ENCODE measurements at places on chromosomes 11 and 22. TPM values are rescaled to one million over a fixed set of nuclear protein-coding genes. Genes with fewer than 3 reads are reported as not detected.

Gene CHKA
- 57.1 TPM for total RNA-seq

DNA sequence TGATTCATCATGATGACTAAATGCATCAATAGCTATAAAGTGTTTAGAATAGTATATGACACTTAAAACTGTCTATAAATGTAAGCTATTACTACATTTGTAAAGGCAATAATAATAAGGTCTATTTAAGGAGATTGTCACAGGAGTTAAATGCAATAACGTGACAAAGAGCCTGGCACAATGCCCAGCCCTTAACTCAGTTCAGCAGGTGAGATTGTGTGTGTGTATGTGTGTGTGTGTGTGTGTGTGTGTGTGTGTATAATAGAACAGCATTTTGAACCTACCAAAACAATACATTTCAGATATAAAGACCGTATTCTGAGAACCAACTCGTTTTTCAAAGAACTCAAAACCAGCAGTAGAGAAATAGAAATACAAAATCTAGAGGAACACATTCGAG, 177.5 kb downstream of the MYO18B start:
- no peak for DNase-seq
- no peaks in the 10 kb centered on the region for H3K4me1 ChIP-seq
- no peaks in the 10 kb centered on the region for H3K36me3 ChIP-seq

GRCh38 chr11:72102162-72102561, 935 bp downstream of the LAMTOR1 start:
- no peak for DNase-seq
- H3K27me3 ChIP-seq: no peaks in the 10 kb centered on the region
- peaks cover 11% of the 10 kb centered on the region for H3K4me1 ChIP-seq
- H3K4me3 ChIP-seq: peak overlapping the region; percentile 77
- no peaks in the 10 kb centered on the region for H3K36me3 ChIP-seq

- no peak overlapping the region for H3K4me3 ChIP-seq
- no peaks in the 10 kb centered on the region for H3K27me3 ChIP-seq
- H3K27ac ChIP-seq: no peak overlapping the region
- no peaks in the 10 kb centered on the region for H3K4me1 ChIP-seq
These were observed 620.9 kb upstream of the CADM1 start for GRCh38 chr11:116124922-116125714.

GRCh38 chr11:109894242-109894641, 198.9 kb upstream of the ZC3H12C start:
- no peak overlapping the region for H3K27ac ChIP-seq
- H3K4me3 ChIP-seq: no peak overlapping the region
- no peaks in the 10 kb centered on the region for H3K4me1 ChIP-seq
- H3K36me3 ChIP-seq: no peaks in the 10 kb centered on the region

DNA sequence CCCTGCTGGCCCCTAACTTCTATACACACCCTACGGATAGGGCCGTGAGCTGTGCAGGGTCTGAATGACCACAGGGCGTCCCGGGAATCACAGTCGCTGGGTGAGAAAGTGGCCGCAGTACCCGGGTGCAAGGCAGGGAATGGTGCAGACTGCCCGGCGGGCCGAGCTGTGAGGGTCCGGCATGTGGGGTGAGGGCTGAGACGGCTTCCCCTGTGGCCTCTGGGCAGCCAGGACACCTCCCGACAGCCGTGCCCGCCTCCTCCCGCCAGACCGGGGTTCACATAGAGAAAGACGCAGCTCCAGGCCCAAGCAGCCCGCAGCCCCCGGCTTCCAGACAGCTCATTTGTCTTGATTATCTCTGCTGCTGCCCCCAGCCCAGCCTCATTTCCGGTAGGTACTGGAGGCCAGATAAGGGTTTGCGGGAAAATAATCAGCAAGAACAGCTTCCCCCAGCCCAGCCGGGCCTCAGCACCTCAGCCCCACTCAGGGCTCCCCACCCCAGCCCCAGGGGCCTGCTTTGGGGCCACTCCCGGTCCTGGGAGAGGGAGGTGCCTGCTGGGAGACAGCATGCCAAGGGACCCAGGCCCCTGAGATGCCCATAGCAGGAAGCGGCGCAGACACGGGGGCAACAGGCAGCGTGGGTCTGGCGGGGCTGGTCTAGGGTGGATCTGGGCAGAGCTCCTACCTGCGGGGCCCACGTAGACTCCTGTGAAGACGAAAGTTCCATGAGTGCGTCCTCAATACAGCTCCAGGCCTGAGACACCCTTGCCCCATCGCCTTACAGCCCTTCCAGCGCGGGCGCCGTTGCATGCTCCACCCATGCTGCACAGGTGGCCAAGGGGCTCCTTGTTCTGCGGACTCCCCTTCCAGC, 123.1 kb downstream of the BRD1 start:
- no peaks in the 10 kb centered on the region for H3K36me3 ChIP-seq
- H3K4me1 ChIP-seq: no peaks in the 10 kb centered on the region
- peaks cover 10% of the 10 kb centered on the region for H3K27me3 ChIP-seq
- H3K27ac ChIP-seq: no peak overlapping the region
- no peak overlapping the region for H3K4me3 ChIP-seq

DNA sequence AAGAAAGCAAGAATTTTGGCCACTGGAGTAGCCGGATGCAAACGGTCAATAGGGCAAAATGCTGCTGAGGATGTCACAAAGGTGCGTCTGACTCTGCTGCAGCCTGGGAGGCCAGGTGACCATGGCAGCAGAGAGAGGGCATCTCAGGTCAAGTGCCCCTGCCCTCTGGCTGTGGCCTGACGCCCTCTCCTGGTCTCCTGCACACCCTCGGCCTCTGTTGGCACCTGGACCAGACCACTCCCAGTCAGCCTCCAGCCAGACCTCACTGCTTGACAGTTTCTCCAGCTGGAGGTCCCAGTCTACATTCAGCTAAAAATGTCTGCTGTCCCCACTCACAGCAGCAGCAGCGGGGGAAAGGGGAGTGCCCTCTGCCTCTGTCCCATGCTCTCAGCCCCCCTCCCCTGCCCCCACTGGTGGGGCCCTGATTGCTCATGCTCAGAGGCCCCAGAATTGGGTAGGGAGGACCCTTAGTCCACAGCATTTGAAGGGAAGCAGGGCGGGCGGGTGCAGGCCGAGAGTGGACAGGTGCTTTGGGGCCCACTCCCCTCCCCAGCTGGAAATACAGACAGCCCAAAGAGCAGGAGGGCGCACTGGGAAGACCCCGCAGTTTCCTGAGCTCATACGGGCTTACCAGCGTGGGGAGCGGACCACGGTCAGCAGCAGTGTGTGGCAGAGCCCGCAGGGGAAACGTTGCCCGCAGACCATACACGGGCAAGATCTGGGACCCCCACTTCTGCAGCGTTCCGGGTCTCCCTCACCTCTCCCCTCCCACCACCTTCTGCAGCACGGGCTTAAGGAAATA, 1.6 kb upstream of the BRSK2 start:
- peaks cover 4% of the 10 kb centered on the region for H3K4me1 ChIP-seq
- DNase-seq: no peak
- H3K27me3 ChIP-seq: peaks cover 23% of the 10 kb centered on the region
- no peak overlapping the region for H3K4me3 ChIP-seq
- H3K36me3 ChIP-seq: no peaks in the 10 kb centered on the region
- no peak overlapping the region for H3K27ac ChIP-seq
